ENCODE measurements at places on chromosomes 13 and 19.

GRCh38 chr13:40233731-40234195 lies 432.7 kb downstream of the FOXO1 start:
- H3K27me3 ChIP-seq: no peaks in the 10 kb centered on the region
- H3K36me3 ChIP-seq: no peaks in the 10 kb centered on the region
- H3K4me1 ChIP-seq: no peaks in the 10 kb centered on the region

DNA sequence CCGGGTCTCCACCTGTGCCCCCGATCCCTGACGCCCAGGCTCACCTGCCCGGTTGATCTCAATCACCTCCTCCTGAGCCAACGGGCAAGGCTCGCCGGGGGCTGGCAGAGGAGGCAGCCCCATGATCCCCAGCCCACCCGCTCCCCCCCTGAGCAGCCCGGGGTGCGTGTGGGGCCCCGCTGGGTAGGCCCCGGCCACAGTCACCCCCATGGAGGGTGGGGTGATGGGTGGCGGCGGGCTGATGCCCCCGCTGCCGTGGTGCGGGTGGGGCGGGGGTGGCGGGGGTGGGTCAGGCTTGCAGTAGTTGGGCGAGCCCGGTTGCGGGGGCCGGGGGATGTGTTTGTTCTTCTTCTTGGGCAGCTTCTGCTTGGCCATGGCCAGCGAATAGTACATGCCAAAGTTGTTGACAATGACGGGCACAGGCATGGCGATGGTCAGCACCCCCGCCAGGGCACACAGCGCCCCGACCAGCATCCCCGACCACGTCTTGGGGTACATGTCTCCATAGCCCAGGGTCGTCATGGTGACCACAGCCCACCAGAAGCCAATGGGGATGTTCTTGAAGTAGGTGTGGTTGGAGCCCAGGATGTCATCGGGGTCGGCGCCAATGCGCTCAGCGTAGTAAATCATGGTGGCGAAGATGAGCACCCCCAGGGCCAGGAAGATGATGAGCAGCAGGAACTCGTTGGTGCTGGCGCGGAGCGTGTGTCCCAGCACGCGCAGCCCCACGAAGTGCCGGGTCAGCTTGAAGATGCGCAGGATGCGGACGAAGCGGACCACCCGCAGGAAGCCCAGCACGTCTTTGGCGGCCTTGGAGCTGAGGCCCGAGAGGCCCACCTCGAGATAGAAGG lies 6.0 kb downstream of the KCNC3 start:
- H3K4me1 ChIP-seq: peaks cover 26% of the 10 kb centered on the region
- H3K36me3 ChIP-seq: no peaks in the 10 kb centered on the region
- H3K27ac ChIP-seq: no peak overlapping the region
- no peak for DNase-seq
- peaks cover 70% of the 10 kb centered on the region for H3K27me3 ChIP-seq
- H3K4me3 ChIP-seq: no peak overlapping the region

DNA sequence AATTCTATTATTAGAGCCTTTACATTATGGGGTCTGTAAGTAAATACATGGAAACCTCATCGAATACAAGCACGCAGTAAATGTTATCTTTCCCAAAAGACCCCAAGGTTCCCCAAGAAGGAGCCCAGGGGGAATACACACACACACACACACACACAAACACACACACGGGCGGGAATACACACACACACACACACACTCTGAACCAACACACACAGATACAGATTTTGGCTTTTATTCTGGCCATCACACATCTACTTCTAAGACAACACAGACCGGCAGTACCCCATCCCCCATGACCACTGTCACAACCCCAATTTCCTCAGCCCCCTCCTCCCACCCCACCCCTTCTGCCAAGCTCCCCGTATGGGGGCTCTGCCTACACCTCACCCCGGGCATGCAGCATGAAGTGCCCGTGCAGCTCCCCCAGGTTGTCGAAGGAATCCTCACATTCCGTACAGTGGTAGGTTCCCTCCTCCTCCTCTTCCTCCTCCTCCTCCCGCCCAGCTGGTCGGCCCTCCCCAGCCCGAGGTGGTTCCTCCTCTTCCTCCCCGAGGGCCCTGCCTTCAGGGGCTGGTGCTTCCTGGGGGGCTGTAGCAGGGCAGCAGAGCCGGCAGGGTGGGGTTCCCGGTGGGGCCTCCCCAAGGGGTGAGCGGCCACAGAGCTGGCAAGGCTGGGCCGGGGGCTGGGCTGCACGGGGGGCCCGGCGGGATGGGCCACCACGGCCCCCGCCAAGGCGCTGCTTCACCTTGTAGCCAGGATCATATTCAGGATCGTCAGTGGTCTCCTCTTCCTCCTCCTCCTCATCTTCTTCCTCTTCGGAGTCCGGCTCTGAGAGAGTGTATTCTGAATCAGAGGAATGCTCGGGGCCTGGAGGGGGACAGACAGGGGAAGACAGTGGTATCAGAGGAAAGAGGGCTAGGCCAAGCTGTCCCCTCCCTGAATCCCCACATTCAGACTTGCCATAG lies 4.4 kb upstream of the SRRM5 start:
- H3K36me3 ChIP-seq: peaks cover 6% of the 10 kb centered on the region
- no peaks in the 10 kb centered on the region for H3K27me3 ChIP-seq
- peak overlapping the region; percentile 56 for H3K27ac ChIP-seq
- no peak for DNase-seq

- no peak overlapping the region for H3K4me3 ChIP-seq
- H3K4me1 ChIP-seq: no peaks in the 10 kb centered on the region
- DNase-seq: no peak
- H3K36me3 ChIP-seq: no peaks in the 10 kb centered on the region
- H3K27ac ChIP-seq: no peak overlapping the region
- no peaks in the 10 kb centered on the region for H3K27me3 ChIP-seq
Measured at GRCh38 chr19:9076901-9077300, 10.0 kb upstream of the OR1M1 start.

DNA sequence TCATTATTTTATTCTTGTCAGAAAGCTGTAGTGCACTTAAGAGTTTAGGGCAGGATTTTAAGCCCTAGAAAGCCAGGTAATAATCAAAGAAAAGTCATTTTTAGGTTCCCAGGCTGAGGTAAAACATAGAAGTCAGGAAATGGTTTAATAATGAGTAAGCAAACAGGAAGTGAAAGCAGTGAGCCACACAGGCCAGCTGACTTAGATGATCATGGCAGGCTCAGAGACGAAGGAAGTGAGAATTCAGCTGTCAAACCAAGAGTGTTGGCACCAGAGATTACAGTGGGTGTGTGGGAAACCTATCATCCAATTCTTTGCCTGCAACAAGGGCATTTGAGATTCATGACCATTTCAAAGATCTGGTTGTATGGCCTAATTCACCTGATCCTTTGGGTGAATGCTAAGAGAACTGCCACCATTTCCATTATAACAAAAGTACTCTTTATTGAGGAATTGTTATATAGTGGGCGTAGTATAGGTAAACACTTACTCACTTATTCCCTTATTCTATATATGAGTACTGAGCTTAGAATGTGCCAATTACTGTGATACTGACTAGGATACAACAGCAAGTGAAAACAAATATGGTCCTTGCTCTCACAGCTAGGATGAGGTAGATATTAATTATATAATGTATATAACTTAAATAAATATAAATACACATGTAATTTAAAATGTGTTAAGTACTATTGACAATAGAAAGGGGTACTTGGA lies 103.7 kb upstream of the EDNRB start:
- no peaks in the 10 kb centered on the region for H3K36me3 ChIP-seq
- no peak overlapping the region for H3K27ac ChIP-seq
- H3K4me1 ChIP-seq: no peaks in the 10 kb centered on the region
- no peaks in the 10 kb centered on the region for H3K27me3 ChIP-seq
- DNase-seq: no peak
- no peak overlapping the region for H3K4me3 ChIP-seq

DNA sequence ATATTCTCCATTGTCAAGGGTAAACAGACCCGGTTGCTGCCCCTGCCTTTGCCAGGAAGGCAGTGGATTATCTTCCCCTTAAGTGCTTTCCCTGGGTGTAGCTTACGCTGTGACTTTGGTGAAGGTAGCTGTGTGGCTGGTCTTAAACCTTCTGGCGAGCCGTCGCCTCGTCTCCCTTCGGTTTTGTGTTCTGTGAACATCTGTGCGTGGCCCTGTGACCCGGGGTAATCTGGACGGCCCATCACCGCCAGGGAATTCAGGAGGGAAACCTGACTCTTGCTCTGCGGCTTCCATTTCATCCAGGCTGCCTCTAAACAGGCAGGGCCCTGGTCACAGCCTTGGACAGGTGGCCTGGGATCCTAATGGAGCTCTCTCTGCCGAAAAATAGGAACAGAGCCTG lies 78.7 kb downstream of the SHISA2 start:
- H3K4me3 ChIP-seq: no peak overlapping the region
- no peak overlapping the region for H3K27ac ChIP-seq
- DNase-seq: no peak
- H3K27me3 ChIP-seq: no peaks in the 10 kb centered on the region
- no peaks in the 10 kb centered on the region for H3K4me1 ChIP-seq

DNA sequence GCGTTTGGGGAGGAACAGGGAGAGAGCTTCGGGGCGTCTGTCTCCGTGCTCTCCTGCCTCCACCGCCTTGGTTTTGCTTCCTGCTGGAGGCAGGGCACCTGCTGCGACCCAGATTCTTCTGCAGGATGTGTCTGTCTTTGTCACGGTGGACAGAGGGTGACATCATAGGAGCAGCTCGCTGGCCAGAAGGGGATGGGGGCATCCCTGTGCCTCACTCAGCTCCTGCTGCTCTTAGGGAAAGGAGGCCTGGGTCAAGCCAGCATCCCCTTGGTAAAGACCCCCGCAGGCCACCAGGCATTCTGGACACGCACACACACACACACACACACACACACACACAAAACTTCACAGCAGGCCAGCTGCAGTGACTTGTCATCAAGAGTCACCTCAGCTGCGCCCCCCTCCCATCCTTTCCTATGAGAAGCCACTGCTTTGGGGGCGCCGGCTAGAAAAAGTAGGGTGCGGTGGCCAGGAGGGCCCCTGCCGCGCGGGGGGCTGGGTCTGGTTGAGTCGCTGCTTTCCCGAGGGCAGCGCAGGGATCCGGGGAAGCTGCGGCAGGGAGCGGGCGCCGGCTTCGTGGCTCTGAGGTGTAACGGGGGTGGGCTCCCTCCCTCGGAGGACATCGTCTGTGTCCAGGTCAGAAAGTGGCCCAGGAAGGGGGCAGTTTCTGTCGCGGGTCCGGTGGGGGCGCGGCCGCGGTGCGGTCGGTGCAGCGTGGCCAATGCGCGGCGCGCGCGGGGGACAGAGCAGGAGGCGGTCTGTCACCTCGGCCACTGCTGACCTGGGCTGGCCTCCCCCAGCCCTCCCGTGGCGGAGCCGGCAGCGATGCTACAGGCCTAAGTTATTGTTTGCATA lies 15.8 kb upstream of the NPAS1 start:
- no peak overlapping the region for H3K27ac ChIP-seq
- H3K36me3 ChIP-seq: peaks cover 5% of the 10 kb centered on the region
- peaks cover 3% of the 10 kb centered on the region for H3K4me1 ChIP-seq
- H3K27me3 ChIP-seq: peaks cover 11% of the 10 kb centered on the region
- DNase-seq: no peak

GRCh38 chr13:40155201-40155600 lies 499.7 kb downstream of the COG6 start:
- no peak overlapping the region for H3K27ac ChIP-seq
- peaks cover 10% of the 10 kb centered on the region for H3K4me1 ChIP-seq
- no peaks in the 10 kb centered on the region for H3K27me3 ChIP-seq
- H3K4me3 ChIP-seq: no peak overlapping the region

DNA sequence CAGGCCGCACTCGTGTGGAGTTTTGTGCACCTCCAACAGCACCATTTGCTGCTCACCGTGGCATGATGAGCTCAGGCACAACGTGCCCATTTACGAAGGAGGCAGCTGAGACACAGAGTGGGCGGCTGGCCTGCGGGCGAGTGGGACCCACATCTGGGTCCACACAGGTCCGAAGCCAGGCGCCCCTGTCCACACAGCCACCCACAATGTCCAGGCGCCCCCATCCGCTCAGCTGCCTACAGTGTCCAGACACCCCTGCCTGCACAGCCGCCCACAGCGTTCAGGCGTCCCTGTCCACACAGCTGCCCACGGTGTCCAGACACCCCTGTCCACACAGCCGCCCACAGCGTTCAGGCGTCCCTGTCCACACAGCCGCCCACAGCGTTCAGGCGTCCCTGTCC lies 42.5 kb upstream of the F7 start:
- no peak for DNase-seq
- no peaks in the 10 kb centered on the region for H3K27me3 ChIP-seq
- H3K36me3 ChIP-seq: no peaks in the 10 kb centered on the region
- no peaks in the 10 kb centered on the region for H3K4me1 ChIP-seq
